ENCODE measurements at places on chromosomes 6 and 20.

DNA sequence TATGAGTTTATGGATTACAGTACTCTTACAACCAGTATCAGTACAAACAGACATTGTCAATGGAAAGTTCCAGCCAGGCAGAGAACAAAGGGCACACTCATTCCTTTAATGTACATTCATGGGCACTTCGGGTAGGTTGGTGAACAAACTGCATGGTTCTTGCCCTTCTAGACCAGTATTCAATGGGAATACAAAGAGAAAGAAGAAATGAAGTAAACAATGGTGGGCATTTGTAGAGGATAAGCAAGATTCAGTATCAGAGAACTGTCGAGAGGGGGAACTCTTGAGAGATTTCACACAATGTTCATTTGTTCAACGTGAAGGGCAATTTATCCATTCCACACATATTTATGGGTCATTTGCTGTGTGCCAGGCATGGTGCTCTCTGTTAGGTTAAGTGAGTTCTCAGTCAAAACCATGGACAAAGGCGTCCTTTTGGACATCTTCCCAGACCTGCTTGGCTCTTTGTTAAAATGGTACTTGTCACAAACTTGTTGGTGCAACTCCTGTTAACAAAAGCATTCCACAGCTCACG, 714.8 kb downstream of the DHX35 start:
- no peak overlapping the region for H3K27ac ChIP-seq
- no peak overlapping the region for H3K4me3 ChIP-seq
- H3K27me3 ChIP-seq, result no peaks in the 10 kb centered on the region
- no peak for DNase-seq

GRCh38 chr6:94217836-94218235, 798.5 kb upstream of the EPHA7 start:
- H3K27me3 ChIP-seq, result no peaks in the 10 kb centered on the region
- no peaks in the 10 kb centered on the region for H3K36me3 ChIP-seq

DNA sequence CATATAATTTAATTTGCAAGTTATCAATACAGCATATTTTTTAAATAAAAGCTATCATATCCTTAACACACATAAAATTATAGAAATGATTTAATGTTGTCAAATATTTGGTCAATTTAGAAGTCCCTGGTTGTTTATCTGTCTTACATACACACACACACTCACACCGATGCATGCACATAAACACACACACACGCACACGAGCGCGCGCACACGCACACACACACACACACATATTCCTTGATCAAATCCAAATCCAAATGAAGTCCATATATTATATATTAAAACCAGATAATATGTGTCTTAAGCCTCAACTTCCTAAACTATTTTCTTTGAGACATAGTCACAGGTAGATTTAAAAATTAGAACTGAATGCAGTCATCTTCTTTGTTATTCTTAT, 120.3 kb downstream of the CLVS2 start:
- H3K4me1 ChIP-seq, result no peaks in the 10 kb centered on the region
- H3K27me3 ChIP-seq, result no peaks in the 10 kb centered on the region
- H3K4me3 ChIP-seq, result no peak overlapping the region
- H3K36me3 ChIP-seq, result no peaks in the 10 kb centered on the region
- H3K27ac ChIP-seq, result no peak overlapping the region

GRCh38 chr6:157832250-157832967, 9.4 kb downstream of the SNX9 start:
- H3K4me3 ChIP-seq, result peak overlapping the region; percentile 54
- peaks cover 17% of the 10 kb centered on the region for H3K4me1 ChIP-seq

GRCh38 chr20:12028771-12029170, 111.1 kb downstream of the BTBD3 start:
- no peak overlapping the region for H3K27ac ChIP-seq
- H3K36me3 ChIP-seq, result no peaks in the 10 kb centered on the region
- no peak overlapping the region for H3K4me3 ChIP-seq
- no peaks in the 10 kb centered on the region for H3K4me1 ChIP-seq
- DNase-seq, result no peak

- no peak overlapping the region for H3K4me3 ChIP-seq
- peaks cover 1% of the 10 kb centered on the region for H3K4me1 ChIP-seq
- DNase-seq, result no peak
- H3K27me3 ChIP-seq, result peaks cover 2% of the 10 kb centered on the region
- no peaks in the 10 kb centered on the region for H3K36me3 ChIP-seq
These were observed 224.3 kb downstream of the MAFB start for GRCh38 chr20:40464731-40465208.

DNA sequence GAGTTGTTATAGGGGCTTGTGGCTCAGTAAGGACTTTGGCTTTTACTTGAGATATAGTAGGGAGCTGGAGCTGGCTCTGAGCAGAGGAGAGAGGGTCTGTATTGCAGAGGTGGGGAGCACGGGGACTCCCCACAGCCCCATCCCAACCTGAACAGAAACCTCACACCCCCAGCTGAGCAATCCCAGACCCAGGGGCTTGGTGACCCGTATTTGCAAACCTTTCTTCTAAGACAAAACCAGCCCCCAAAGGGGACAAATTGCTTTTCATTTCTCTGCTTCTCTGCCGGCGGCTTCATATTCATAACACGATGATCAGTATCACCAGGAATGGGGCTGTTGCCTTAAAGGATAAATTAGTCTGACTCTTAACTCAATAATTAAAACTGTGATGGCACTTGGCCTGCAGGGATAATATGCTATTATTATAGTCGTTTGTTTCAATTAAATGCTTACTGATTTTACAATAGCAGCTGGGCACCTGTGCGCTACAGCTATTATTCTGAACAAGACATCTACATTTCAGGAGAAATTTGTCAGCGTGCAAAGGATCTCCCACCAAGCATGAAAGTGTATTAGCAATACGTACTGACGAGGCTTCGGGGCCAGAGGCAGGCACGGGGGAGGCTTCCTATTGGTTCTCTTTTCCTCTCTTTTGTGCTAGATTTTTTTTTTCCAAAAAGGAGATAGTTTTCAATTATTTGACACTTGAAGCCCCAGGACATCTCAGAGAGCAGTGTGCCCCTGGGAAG, 118.1 kb downstream of the TOX2 start:
- H3K4me3 ChIP-seq, result no peak overlapping the region
- DNase-seq, result no peak
- H3K27ac ChIP-seq, result no peak overlapping the region
- peaks cover 47% of the 10 kb centered on the region for H3K27me3 ChIP-seq
- H3K4me1 ChIP-seq, result no peaks in the 10 kb centered on the region

- H3K36me3 ChIP-seq, result no peaks in the 10 kb centered on the region
- H3K4me3 ChIP-seq, result no peak overlapping the region
- no peak overlapping the region for H3K27ac ChIP-seq
- H3K27me3 ChIP-seq, result no peaks in the 10 kb centered on the region
These were observed 23.1 kb upstream of the CGA start for GRCh38 chr6:87118054-87118453.

DNA sequence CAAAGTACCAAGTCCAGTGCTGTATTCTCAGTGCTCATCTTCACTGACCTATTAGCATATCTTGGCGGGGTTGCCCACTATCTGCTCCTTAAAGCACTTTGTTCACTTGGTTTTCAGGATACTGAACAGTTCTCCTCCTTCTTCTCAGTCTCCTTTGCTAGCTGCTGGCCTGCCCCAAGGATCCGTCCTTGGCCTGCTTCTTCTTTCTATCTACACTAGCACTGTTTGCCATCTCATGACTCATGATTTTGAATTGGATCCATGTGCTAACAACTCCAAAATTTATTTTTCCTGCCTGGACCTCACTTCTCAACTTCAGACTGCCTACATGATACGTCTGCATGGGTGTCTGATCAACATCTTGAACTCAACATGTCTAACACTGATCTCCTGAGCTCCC, 15.5 kb downstream of the TPD52L1 start:
- DNase-seq, result no peak
- H3K4me1 ChIP-seq, result peaks cover 2% of the 10 kb centered on the region
- H3K36me3 ChIP-seq, result no peaks in the 10 kb centered on the region
- no peak overlapping the region for H3K27ac ChIP-seq

DNA sequence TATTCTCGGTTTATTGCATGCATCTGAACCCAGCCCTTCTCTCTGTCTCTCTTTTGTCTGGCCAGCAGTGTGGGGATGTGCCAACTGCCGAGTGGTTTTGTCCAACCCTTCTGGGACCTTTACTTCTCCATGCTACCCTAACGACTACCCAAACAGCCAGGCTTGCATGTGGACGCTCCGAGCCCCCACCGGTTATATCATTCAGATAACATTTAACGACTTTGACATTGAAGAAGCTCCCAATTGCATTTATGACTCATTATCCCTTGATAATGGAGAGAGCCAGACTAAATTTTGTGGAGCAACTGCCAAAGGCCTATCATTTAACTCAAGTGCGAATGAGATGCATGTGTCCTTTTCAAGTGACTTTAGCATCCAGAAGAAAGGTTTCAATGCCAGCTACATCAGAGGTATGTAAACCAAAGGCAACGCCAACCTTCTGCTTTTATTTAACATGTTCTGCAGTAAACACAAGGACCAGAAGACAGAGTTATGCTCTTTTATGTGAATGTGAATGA, 65.8 kb downstream of the ADGRG6 start:
- no peaks in the 10 kb centered on the region for H3K27me3 ChIP-seq
- H3K4me1 ChIP-seq, result peaks cover 3% of the 10 kb centered on the region
- peak overlapping the region; percentile 23 for H3K27ac ChIP-seq
- DNase-seq, result peak; percentile 42
- H3K4me3 ChIP-seq, result no peak overlapping the region

GRCh38 chr6:2020909-2021308, 224.5 kb downstream of the GMDS start:
- H3K27ac ChIP-seq, result no peak overlapping the region
- no peak overlapping the region for H3K4me3 ChIP-seq
- no peak for DNase-seq
- no peaks in the 10 kb centered on the region for H3K36me3 ChIP-seq
- H3K27me3 ChIP-seq, result no peaks in the 10 kb centered on the region
- H3K4me1 ChIP-seq, result peaks cover 4% of the 10 kb centered on the region

GRCh38 chr6:13526727-13527670, 39.6 kb upstream of the GFOD1 start:
- H3K36me3 ChIP-seq, result no peaks in the 10 kb centered on the region
- no peak overlapping the region for H3K4me3 ChIP-seq
- no peak for DNase-seq
- H3K4me1 ChIP-seq, result peaks cover 1% of the 10 kb centered on the region
- H3K27ac ChIP-seq, result no peak overlapping the region

- H3K36me3 ChIP-seq, result no peaks in the 10 kb centered on the region
- H3K27ac ChIP-seq, result peak overlapping the region; percentile 98
- peaks cover 15% of the 10 kb centered on the region for H3K4me1 ChIP-seq
- no peaks in the 10 kb centered on the region for H3K27me3 ChIP-seq
These were observed 133.9 kb upstream of the NEDD9 start for GRCh38 chr6:11366183-11366933.

DNA sequence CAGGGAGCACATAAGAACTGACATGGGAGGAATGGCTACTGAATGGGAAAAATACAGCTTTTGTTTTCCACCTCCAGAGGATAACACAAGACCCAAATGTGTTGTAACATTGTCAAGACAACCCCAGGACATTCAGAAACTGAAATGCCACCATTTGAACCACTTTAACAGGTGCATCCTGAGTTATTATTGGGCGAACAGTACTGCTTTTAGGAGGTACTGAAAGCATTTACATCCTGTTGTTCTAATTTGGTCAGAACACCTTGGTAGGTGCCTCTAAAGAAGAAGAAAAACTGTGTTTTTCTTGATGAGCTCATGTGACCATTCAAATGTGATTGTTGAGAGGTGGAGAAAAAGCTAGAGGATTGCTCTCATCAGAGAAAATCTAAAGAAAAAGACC, 6.4 kb upstream of the TXNDC5 start:
- no peaks in the 10 kb centered on the region for H3K36me3 ChIP-seq
- H3K27ac ChIP-seq, result no peak overlapping the region
- H3K27me3 ChIP-seq, result peaks cover 38% of the 10 kb centered on the region
- no peaks in the 10 kb centered on the region for H3K4me1 ChIP-seq
- no peak for DNase-seq

- H3K4me1 ChIP-seq, result peaks cover 18% of the 10 kb centered on the region
- peak overlapping the region; percentile 98 for H3K27ac ChIP-seq
- H3K27me3 ChIP-seq, result no peaks in the 10 kb centered on the region
- no peak overlapping the region for H3K4me3 ChIP-seq
- peak; percentile 98 for DNase-seq
These were observed 278.2 kb upstream of the SUPT3H start for GRCh38 chr6:45655745-45656476.

DNA sequence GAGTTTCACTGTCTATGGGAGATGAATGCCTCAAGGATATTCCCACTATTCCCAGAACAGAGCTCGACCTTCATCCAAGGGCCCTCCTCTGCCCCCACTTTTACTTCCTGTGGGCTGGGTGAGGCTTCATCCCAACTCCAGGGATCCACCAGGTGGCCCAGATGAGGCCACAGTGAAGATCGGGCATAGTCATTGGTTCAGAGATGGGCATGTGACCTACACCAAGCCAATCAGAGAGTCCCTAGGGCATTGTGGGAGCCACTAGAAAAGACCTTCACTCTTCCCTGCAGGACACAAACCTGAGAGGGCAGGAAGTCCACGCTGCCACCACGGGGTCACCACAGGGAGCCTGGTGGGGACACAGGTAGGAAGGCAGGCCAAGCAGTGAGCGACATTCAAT, 72.9 kb upstream of the SLC22A16 start:
- peaks cover 3% of the 10 kb centered on the region for H3K36me3 ChIP-seq
- no peak for DNase-seq
- H3K4me3 ChIP-seq, result no peak overlapping the region
- H3K27ac ChIP-seq, result no peak overlapping the region

- H3K36me3 ChIP-seq, result no peaks in the 10 kb centered on the region
- peaks cover 14% of the 10 kb centered on the region for H3K4me1 ChIP-seq
- no peak for DNase-seq
- no peak overlapping the region for H3K27ac ChIP-seq
- no peak overlapping the region for H3K4me3 ChIP-seq
These were observed 9.9 kb downstream of the KIAA1755 start for GRCh38 chr20:38250609-38251008.

DNA sequence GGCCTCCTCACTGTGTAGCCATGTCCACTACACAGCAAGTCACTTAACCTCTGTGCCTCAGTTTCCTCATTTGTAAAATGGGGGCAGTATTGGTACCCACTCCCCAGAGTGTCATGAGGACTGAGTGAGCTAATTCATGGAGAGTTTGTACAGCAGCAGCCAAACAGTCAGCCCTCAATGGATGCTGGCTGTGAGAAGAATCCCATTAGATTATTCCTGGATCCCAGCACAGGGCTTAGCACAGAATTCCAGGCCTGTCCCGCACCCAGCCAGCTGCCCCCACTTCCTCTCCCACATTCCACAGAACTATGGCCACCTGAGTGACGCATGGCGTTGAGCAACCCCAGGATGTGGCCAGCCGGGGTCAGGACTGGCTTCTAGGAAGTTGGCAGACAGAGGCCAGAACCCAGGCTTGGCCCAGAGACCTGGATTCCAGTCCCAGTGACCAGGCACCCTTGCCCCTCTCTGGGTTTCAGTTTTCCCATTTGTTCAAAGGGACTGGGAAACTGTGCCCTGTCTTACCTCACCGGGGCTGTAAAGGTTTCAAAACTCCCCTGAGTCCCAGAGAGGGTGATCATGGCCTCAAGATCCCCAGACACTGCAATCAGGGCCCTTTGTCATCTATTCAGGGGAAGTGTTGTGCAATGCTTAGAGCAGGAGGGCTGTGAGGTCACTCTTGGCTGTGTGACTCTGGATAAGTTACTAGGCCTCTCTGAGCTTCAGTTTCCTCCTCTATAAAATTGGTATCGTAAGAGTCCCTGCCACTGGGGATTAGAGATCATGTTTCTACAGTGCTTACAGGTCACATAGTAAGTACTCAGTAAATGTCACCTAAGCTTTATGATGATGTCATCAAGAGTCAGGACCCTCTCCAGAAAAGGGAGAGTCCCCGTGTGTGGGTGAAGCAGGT, 3.0 kb upstream of the TGM2 start:
- DNase-seq, result peak; percentile 92
- H3K36me3 ChIP-seq, result no peaks in the 10 kb centered on the region
- peak overlapping the region; percentile 16 for H3K27ac ChIP-seq
- H3K4me3 ChIP-seq, result no peak overlapping the region

Data from mesenchymal stem cell (in vitro differentiated cells and primary cell).